ENCODE measurements at places on chromosomes 12 and 14.

GRCh38 chr12:23666866-23667265, 282.6 kb downstream of the SOX5 start:
- DNase-seq = peak; percentile 53

DNA sequence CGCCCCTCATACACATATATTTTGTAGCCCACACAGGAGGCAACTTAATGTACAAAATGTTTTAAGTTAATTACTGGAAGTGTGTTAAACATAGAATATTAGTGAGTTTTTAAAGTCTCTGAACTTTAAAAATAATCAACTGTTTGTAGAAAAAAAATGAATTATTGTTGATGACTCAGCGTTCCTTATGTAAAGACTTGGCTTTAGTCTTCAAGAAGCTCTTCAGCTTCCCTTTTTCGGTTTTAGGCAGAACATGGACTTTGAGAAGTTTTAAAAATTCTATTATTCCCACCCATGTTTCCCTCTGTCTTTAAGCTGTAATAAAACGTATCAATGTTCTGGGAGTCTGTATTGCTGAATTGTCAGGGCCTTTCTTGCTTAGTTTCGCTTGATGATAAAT, 269.5 kb downstream of the FBXL14 start:
- no peak for DNase-seq

DNA sequence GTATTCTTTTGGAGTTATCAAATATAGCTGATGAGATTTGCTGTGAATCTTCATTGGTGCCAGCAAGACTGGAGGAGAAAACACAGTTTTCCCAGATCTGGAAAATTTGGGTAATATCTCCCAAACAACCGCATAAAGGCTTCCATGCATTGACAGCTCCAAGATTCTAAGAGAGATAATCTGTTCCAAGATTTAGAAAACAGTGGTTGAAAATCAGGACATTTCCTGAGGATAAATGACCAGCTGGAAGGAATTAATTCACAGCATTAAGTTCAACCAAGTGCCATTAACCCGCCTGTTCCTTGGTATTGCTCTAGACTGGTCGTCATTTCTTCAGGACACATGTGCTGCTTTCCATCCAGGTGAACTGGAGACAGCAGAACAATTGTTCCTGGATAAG, 147.9 kb upstream of the PRICKLE1 start:
- no peak for DNase-seq

GRCh38 chr12:52695039-52695438, 8.3 kb downstream of the KRT77 start:
- no peak for DNase-seq

DNA sequence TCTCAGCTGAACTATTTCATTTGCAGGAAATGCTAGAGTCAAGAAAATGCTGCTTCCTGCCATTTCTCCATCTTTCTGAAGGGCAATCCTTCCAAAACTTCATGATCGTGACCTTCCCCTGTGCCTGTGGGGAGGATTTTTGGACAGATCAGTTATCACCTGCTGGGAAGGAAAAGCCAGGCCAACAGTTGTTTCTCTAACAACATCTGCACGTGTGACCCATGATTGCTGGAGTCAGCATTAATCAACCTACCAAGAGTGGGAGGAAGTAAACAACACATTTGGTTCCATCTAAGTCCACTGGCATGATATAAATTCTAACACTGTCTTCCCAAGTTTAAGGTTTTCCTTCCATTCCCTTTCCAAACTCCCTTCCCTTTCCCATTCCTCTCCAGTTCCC, 172.7 kb downstream of the APAF1 start:
- DNase-seq = no peak

DNA sequence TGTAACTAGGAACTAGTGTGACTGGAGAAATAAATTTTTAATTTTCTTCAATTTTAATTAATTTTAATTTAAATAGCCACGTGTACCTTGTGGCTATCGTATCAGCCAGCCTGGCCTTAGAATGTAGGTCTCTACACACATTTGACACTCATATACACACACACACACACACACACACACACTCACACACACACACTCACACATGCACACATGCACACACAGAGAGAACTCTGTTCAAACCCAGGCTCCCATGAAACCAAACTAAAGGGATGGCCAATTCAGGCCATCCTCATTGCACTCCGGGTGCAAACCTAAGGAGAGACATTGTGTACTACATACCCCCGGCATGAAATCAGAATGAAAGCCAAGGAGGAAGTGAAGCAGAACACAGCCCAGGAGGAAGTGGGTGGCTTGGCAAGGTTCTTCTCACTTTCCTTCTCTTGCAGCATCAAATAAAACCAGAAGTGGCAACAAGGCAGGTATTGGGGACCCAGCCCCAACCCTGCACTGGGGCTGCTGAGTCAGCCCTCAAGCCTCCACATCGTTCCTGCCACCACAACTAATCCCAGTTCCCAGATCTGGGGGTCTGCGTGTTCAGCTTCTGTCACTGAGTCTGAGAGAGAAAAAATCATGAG, 26.2 kb upstream of the CHPT1 start:
- no peak for DNase-seq

DNA sequence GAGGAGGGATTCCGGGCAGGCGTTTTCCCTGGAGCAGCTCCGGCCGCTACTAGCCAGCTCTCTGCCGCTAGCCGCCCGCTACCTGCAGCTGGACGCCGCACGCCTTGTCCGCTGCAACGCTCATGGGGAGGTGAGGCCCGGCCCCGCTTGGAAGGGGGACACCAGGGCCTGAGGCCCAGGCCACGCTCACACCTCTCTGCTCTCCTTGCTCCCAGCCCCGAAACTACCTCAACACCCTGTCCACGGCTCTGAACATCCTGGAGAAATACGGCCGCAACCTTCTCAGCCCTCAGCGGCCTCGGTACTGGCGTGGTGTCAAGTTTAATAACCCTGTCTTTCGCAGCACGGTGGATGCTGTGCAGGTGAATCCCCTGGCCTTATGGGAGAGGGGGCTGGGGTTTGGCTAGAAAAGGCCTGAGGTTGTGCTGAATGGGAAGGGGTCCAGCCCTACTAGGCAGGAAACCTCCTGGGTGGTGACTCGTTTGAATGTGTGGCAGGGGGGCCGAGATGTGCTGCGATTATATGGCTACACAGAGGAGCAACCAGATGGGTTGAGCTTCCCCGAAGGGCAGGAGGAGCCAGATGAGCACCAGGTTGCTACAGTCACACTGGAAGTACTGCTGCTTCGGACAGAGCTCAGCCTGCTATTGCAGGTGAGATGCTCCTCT, 597 bp downstream of the RNF31 start:
- DNase-seq = no peak

GRCh38 chr12:85007836-85008235, 28.2 kb downstream of the TSPAN19 start:
- no peak for DNase-seq

GRCh38 chr12:31895449-31896150, 63.6 kb upstream of the RESF1 start:
- peak; percentile 52 for DNase-seq

DNA sequence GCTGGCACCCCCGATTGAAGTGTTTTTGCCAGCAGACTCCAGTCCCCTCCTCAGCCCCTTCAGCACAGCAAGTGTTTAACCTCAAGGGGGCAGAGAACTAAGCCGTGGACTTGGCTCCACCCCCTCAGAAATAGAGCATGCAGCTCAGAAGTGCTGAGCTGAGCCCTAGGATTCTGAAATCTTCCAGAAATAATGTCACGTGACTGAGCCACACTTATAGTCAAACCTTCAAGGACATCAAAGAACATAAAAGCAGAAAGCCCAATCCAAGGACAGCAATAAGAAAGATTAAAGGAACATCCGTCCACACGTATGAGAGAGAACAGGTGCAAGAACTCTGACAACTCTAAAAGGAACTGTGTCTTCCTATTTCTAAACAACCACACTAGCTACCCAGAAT, 317.7 kb upstream of the LRFN5 start:
- DNase-seq = no peak

- no peak for DNase-seq
These were observed 63.1 kb downstream of the PLEKHG7 start for GRCh38 chr12:92765871-92766270.

DNA sequence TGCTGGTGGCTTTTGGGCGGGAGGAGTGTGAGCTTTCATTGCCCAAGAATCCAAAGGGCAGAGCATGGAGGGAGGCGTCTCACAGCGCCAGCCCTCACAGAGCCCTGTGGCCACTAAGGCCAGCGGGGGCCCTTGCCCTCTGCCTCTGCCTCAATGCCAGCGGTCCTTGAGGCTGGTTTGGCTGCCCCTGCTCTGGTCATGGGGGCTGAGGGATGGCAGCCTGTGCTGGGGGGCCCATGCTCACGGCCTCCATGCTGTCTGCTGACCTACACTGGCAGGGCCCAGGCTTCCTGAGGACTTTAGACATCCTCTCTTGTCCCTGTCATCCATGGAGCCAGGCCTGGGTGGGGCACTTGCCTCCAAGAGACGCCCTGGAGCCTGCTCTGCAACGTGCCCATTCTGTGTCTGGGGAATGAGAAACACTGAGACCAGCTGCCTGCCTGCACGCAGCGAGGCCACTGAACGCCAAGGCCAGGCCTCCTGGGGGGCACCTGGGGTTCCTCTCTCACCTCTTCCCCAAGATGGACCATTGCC, 143.4 kb downstream of the KIF26A start:
- DNase-seq = no peak

DNA sequence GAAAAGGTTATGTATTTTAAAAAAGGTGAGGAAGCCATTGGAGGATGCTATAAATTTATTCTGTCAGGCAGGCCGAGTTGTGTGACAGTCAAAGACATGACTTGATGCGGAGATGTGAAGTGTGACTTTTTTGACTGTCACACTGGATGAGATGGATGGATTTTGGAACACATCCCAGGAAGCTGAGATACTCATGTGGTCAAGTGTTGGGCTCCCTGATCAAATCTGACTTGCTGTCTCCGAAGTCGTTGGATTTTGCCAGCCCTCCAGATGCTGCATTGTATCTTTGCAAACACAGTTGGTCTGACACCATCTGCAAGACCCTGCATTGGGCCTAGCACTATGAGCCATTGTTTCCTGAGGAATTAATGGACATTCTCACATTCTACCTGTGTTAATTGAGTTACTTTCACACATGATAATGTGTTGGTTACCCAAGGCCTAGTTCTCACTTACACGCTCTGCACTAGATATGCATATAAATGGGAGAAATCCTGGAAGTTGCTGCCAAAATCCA, 204.0 kb upstream of the PRKD1 start:
- peak; percentile 53 for DNase-seq

GRCh38 chr12:28925719-28926376, 223.2 kb upstream of the FAR2 start:
- no peak for DNase-seq

DNA sequence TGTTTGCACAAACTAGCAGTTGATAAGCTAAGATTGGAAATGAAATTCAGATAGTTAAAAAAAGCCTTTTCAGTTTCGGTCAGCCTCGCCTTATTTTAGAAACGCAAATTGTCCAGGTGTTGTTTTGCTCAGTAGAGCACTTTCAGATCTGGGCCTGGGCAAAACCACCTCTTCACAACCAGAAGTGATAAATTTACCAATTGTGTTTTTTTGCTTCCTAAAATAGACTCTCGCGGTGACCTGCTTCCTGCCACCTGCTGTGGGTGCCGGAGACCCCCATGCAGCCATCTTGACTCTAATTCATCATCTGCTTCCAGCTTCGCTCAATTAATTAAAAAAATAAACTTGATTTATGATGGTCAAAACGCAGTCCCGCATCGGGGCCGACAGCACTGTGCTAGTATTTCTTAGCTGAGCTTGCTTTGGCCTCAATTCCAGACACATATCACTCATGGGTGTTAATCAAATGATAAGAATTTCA, 335.6 kb downstream of the TMEM121 start:
- peak; percentile 3 for DNase-seq

DNA sequence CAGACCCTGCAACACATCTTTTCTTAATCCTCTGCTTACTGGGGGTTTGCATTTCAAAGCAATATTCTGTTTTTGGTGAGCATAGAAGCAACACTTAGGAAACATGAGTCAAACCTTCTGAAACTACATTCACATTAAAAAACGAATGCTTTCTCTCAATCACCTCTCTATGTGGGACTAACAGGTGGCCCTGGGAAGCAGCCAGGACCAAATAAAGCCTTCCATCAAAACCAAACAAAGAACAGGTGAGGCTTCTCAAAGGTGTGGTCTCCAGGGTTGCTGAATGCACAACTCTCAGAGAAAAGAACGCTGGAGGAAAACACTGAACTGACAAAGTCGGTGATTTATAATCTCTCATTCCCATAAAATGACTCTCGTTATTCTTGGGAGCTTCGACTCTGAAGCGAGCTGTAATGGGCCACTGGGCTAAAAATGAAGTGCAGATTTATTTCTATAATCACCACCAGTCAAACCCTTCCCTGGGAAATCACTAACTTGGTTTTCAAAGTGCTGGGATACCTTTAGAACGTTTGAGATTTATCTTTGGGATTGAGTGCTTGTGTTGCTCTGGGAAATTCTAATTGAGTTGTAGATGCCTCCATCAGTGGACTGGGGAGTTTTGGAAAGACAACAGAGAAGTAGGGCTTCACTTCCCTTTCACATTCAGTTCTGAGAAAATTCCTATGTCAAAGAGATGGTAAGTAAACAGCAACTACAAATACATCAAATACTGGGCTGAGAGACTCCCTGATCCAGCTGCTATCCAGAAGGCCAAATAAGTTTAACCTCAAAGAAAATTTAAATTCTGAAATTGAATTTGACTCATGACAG, 262.0 kb upstream of the TMPO start:
- no peak for DNase-seq

GRCh38 chr14:66708267-66708666, 200.3 kb downstream of the GPHN start:
- no peak for DNase-seq

- DNase-seq = peak; percentile 15
These were observed 62.6 kb downstream of the PLXNC1 start for GRCh38 chr12:94211021-94211420.

- DNase-seq = no peak
These were observed 91.3 kb upstream of the GZMB start for GRCh38 chr14:24725311-24725710.

GRCh38 chr12:121767525-121768016, 25.9 kb downstream of the RHOF start:
- no peak for DNase-seq

DNA sequence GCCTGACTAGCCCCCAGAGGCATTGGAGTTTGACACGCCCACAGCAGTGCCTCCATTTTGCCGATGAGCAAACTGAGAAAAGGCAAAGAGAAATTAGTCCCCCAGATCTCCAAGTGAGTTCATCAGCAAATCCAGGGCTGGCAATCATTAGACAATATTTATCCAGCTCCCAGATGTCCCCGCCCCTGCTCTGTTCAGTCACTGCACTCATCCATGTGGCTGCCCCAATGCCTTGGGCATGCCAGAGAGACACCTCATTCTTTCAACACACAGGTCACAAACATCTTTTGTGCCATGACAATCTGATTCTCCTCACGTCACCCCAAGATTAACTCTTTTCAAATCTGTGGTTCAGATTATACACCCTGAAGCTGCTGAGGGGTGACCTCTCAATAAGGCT, 43.5 kb downstream of the DPF3 start:
- no peak for DNase-seq

- DNase-seq = peak; percentile 57
These were observed 110.3 kb downstream of the SINHCAF start for GRCh38 chr12:31215518-31216232.

GRCh38 chr12:111826316-111826715, 15.7 kb upstream of the MAPKAPK5 start:
- no peak for DNase-seq
